ENCODE measurements at places on chromosomes 5 and 9.

GRCh38 chr9:133151601-133152525 lies 11.9 kb downstream of the GBGT1 start:
- no peak for DNase-seq

GRCh38 chr9:120337131-120337530 lies 242.8 kb downstream of the CDK5RAP2 start:
- DNase-seq: no peak

- no peak for DNase-seq
Measured at GRCh38 chr5:149210968-149211490, 60.6 kb upstream of the AFAP1L1 start.

DNA sequence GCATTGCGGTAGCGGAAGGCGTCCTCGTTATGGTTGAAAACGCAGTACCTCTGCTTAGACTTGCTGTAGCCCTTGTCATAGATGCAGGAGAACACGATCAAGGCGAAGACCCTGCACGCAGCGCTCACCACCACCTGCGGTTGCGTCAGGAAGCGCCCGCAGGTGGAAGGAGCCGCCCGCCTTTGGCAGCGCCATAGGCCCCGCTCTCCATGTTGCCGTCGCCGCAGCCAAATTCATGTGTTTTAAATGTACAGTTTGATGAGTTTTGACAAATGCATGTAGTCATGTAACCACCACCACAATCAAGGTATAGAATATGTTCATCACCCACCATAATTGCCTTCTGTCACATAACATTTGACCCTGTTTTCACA lies 84.9 kb upstream of the CEP78 start:
- DNase-seq: no peak

- no peak for DNase-seq
Measured at GRCh38 chr5:42531611-42532010, 108.4 kb downstream of the GHR start.

DNA sequence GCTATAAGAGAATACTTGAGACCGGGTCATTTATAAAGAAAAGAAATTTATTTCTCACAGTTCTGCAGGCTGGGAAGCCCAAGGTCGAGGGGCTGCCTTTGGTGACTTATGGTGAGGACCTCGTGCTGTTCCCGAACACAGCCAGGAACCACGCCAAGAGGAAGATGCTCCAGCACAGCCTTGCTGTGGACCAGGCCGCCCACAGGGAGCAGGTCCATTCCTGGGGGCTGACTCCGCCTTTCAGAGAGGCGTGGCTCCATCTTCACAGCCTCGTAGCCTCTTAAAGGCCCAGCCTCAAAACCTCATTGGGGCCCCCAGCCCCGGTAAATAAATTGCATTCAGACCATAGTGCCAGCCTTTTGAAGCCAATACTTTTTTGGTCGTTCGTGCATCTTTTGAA lies 93.5 kb upstream of the CACNA1B start:
- DNase-seq: no peak

- DNase-seq: no peak
Measured at GRCh38 chr9:87461256-87461655, 36.4 kb upstream of the DAPK1 start.

- no peak for DNase-seq
Measured at GRCh38 chr5:81718300-81718699, 32.6 kb downstream of the SSBP2 start.

- DNase-seq: no peak
Measured at GRCh38 chr9:106982636-106983035, 119.7 kb downstream of the ZNF462 start.
